ENCODE measurements at places on chromosomes 3 and 15. TPM values are rescaled to one million over a fixed set of nuclear protein-coding genes. Genes with fewer than 3 reads are reported as not detected.

Gene SCG5
- total RNA-seq = not detected

Gene IQCF5
- not detected for total RNA-seq

Gene SPTBN5
- total RNA-seq = 2.2 TPM

Gene MUSTN1
- total RNA-seq = 91.1 TPM

Gene UROC1
- not detected for total RNA-seq

Gene PPARG
- 14.1 TPM for total RNA-seq

Gene RARRES1
- 2.8 TPM for total RNA-seq

Gene IL17RB
- total RNA-seq = 0.25 TPM

Gene SEC22C
- total RNA-seq = 27.1 TPM

Gene ZNF774
- total RNA-seq = 2.2 TPM

Gene CD80
- total RNA-seq = 0.34 TPM

Gene SNRPA1
- total RNA-seq = 23.8 TPM

Gene CFAP91
- total RNA-seq = 0.76 TPM

Gene GRAMD2A
- not detected for total RNA-seq

Gene LMAN1L
- total RNA-seq = 8.9 TPM

Gene ENTPD3
- 0.64 TPM for total RNA-seq

Gene SH3GL3
- total RNA-seq = 0.17 TPM

Gene NR2C2
- 27.8 TPM for total RNA-seq

Gene GOLGA8M
- total RNA-seq = 1.2 TPM

Gene TMEM207
- total RNA-seq = not detected

Gene ITIH3
- total RNA-seq = 0.32 TPM

Gene P3H2
- 2.7 TPM for total RNA-seq

Gene PTX3
- total RNA-seq = 1.2 TPM

Gene SCAANT1
- total RNA-seq = not detected

Gene RBM6
- 57.6 TPM for total RNA-seq

Gene MOBP
- total RNA-seq = 0.19 TPM

Gene FGD5
- 16.4 TPM for total RNA-seq

Gene TUSC7
- total RNA-seq = not detected

Gene CHRM5
- not detected for total RNA-seq

Gene SLC12A1
- total RNA-seq = not detected

Gene ERICH6
- 0.20 TPM for total RNA-seq

Gene STARD9
- total RNA-seq = 2.7 TPM

Gene IL17RE
- 2.3 TPM for total RNA-seq

Gene ACAN
- total RNA-seq = 0.26 TPM

Gene ATP13A5
- not detected for total RNA-seq

Gene KBTBD13
- total RNA-seq = 10.0 TPM

Gene PCLAF
- not detected for total RNA-seq

Gene MKRN3
- total RNA-seq = 0.15 TPM

Gene TBC1D5
- total RNA-seq = 22.8 TPM

Gene ARPP19
- 153 TPM for total RNA-seq

Gene ACKR2
- 1.3 TPM for total RNA-seq

Gene GATM
- total RNA-seq = 57.2 TPM

Gene ZNF662
- total RNA-seq = 6.1 TPM

Gene XRN1
- 33.4 TPM for total RNA-seq
